ENCODE measurements at places on chromosomes 7 and 10.

DNA sequence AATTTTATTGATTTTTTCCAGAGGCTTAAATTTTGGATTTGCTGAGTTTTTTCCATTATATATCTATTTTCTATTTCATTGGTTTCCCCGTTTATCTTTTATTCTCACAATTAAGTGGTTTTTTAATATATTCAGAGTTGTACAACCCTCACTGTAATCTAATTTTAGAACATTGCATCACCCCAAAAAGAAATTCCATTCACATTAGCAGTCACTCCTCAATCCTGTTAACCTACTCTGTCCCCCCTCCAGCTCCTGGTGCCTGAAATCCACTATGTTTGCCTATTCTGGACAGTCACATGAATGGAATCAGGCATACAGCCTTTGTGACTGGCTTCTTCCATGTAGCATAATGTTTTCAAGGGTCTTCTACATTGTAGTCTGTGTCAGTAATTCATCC is 55.8 kb upstream of the ITGA8 start:
- DNase-seq = peak; percentile 13

- DNase-seq = peak; percentile 2
Measured at GRCh38 chr7:132709971-132710567, 133.8 kb upstream of the PLXNA4 start.

DNA sequence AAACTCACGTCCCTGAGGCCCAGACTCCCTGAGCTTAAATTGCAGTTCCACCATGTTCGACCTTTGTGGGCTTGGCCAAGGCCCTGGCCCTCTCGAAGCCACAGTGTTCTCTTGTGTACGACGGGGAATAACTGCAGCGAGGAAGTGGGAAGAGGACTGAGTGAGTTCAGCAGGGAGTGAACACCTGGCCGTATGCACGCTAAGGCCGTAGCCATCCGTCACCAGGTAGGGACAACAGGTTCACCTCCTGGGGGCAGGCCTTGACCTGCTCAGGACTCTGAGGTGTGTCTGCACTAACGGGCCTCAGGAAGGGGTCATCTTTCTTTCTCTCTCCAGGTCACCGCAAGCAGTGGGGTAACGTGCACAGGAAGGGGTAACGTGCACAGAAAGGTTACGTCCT is 67.2 kb upstream of the CTBP2 start:
- DNase-seq = no peak

DNA sequence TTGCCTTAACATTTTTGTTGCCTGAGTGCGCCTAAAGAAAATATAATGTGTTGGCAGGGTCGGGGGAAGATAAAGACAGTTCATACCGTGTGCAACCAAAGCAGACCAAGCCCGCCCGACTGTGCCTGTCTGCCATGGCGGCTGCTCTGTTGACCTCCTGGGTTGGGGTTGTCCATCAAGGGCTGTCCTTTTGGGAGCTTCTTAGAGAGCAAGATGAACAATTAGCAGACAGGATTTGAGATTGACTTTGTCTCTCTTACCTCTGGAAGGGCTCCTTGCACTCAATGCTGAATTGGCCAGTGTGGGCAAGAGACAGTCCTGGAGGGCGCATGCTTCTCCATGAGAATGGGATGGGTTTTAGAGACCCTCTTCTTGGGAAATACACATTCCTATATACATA is 319.6 kb downstream of the GLRX3 start:
- DNase-seq = no peak

GRCh38 chr10:96842896-96843723 is 11.0 kb downstream of the LCOR start:
- DNase-seq = no peak

DNA sequence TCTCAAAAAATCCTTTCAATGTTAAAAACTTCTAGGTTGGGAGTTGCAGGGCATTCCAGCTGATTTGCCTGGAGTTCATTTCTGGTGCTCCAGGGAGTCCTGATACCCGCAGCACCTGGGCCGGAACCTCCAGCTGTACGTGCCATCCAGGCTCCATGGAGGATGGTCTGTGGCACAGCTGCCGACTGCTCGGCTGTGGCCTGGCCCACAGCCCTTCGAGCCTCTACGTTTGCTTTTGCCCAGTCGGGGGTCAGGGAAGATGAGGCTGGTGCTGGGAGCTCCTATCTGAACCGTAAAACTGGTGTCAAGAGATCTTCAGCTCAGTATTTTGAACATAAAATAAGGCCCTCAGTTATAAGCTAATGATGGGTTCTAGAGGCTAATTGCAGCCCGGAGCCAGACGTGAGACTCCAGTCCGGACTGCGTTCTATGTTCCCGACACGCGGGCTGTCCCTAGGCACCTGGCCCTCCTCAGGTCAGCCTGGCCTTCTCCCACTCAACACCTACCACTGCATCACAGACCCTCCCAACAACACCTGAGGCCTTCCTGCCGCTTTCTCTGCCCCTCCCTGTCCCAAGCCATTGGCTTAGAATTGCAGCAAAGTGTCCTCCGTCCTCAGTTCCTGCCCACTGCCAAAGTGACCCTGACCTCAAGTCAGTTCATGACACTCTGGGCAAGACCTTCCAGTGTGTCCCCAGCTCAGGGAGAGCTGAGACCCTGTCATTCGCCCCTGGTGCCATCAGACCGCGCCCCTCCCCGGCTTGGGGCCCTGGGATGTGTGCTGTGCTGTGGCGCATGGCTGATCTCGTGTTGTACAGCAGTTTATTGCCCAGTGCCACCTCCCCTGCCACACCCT is 64.2 kb upstream of the DNAJB6 start:
- no peak for DNase-seq

Data from HS-5 (cell line).